Activated CD4-positive, alpha-beta T cell treated with anti-CD3 and anti-CD28 coated beads, Interleukin-2, amount 50 U/mL, for 4 hours (primary cell): ENCODE measurements at places on chromosomes 5 and 9.

- DNase-seq, result no peak
Observed at GRCh38 chr9:123872710-123873109, 57.2 kb downstream of the DENND1A start.

GRCh38 chr5:37882636-37883035 is 42.8 kb upstream of the GDNF start:
- no peak for DNase-seq

DNA sequence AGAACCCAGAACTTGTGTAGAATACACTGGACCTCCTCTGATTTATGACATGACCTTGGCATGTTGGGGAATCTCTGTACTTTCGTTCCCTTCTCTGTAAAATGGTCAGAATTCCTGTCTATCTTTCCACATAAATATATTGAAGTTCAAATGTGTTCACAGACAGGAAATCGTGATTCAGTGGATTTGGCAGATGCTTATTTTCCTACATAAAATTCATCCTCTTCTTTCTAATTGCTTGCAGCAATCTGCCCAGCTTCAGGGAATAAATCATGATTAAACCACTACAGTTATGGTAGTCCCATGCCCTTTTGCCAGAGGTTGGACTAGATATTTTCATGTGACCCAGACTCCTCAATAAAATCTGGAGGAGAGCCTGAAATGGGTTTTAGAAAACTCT is 52.1 kb upstream of the ARL15 start:
- DNase-seq, result no peak

DNA sequence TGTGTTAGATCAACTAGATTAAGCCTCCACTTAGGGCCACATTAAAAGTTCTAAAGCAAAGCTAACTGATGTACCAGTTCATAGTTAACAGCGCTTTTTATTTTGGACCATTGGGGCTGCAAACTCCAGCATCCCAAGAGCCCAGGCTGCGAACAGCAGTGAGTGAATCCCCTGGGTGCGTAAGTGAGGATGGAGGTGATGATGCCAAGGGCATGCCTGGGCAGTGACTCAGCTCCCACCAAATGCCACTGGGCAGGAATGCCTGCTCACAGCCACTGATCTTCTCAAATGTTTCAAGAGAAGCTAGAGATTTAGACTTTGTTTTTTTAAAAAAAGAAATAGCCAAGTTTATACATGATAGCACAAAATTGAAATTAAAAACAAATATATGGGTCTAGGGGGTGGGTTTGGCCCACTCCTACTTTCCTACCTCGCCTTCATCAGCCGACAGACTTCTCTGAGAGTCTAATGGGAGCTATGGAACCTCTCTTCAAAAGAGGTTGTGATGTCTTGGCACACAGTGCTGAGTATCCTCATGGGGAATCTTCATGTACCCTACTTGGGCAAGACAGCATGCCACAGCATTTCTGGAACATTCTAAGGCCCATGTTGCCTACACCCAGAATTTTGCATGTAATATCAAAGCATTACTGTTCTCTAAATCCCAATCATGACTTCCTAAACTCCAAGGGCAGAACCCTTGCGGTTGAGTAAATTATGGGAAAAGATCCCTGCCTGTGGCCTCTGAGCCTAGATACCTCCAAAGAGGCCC is 398.1 kb downstream of the EBF1 start:
- no peak for DNase-seq

GRCh38 chr5:172149073-172149472 is 39.0 kb downstream of the STK10 start:
- DNase-seq, result no peak

DNA sequence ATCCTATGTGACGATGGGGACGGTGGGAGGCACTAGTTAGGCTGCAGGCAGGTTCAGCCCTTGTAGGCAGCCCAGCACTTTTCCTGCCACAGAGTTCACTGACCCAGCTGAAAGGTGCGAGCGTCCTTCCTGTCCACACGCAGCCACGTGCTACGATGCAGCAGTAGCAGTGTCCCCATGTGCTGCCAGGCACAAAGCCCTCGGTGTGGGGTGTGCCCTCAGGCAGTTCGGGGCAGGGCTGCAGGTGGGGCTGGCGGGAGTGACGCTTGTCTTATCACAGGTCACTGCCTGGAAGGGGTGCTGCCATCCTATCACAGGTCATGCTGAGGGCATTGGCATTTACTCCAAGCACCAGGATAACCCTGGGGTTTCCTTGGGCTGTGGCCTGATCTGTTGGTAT is 46.8 kb upstream of the CLPTM1L start:
- no peak for DNase-seq

DNA sequence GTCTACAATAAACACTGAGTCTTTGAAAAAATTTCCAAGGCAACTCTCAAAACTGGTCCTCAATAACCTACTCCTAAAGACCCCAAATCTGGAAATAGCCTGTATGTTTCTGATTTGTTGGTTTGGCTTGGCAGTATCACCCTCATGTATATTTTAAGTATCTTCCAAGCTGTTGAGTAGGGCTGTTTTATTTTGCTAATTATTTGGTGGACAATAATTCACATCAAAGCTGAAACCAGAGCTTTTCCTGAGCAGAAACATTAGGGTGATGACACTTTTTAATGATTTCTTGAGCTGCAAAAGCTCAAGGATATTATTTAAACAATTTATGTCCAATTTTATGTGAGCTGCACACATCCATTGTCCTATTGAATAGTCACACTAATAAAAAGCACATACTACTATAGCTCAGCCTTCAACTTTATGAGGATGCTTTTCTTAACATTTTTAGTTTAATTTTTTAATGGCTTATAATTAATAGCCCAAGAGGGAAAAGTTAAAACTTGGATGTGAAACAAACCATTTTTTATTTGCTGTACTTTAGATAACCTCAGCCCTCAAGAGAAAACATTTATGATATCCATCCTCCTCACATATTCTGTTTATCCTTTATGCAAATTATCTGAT is 393.1 kb downstream of the TAF11L14 start:
- DNase-seq, result no peak

GRCh38 chr5:149337736-149338135 is 7.6 kb upstream of the GRPEL2 start:
- DNase-seq, result no peak
